ENCODE measurements at places on chromosomes 4 and X.

DNA sequence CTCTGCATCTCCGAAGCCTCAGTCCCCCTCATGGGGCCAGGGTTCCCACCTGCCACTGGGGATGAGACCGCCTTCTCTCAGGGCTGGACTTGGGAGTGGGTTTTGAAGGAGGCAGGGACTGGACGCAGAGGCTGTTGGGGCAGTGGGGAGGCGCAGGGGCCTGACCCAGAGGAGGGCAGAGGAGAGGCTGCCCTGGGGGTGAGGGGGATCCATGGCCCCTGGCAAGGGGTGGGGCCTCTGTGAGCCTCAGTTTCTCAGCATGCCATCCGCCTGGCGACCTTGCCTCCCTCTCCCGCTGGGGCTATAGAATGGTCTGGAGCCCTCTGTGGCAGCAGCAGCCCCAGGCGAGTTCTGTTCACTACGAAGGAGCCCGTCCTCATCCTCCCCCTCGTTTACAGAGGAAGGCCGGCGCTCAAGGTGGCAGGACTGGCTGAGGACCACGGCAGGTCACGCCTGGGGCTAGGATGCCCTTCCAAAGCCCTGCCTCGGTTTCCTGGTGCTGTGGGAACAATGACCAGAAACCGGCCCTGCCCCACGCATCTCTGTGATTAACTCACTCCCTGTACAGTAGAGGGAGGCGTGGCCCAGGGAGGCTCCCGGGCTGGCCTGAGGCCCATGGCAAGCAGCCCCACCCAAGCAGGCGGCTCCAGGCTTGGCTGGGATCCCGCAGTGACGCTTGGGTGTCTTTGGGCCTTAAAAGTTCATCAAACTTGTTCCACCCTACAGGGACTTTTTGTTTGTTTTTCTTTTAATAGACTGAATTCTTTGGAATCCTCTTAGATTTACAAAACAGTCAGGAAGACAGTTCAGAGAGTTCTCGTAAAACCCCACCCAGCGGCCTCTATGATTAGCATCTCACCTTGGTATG lies 16.0 kb upstream of the SH3TC1 start:
- no peak for DNase-seq

DNA sequence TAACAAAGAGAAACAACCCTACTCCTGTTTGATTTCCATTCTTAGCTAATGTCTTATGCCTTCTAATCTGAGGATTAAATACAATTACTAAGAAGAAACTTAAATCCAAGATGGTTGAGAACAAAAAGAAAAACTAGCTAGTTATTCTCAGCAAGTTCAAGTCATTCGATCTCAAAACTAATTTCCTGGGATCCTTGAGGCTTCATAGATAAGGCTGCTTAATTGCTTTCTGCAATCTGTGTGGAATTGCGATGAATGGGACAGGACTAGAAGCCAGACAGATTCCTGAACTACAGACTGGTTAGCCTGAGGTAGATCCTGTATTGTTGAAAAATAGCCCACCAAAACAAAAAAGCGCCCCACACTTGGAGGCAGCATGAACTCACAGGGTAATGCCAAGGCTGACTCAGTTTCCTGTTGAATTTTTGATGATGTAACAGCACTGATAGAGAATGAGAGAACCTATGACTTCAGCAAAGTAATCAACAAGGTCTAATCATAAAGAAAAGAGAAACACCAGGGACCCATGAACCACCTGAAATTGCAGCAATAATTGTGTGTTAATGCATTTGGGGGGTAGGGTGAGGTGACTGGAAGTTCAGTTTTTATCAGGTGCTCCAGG lies 33.9 kb downstream of the KLHL15 start:
- DNase-seq, result no peak

GRCh38 chrX:54922547-54922946 lies 1.9 kb downstream of the TRO start:
- DNase-seq, result no peak

DNA sequence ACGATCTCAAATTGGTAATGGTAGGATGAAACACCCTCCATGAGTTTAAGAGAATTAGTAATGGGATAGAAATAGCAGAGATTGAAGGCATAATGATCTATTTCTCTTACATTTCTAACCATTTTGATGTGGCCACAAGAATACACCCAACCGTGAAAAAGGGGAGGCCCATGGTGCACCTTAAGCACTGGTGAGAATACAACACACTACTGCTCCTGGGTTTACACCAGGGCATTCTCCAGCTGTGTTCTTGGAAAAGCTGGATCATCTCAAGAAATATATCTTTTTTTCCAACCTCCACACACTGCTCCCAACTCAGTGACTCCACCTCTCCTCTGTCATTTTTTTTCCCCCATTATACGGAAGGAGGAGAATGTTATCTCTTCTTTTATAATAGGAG lies 1.5 kb downstream of the QRFPR start:
- no peak for DNase-seq

GRCh38 chr4:105387466-105387865 lies 86.4 kb downstream of the PPA2 start:
- DNase-seq, result no peak

DNA sequence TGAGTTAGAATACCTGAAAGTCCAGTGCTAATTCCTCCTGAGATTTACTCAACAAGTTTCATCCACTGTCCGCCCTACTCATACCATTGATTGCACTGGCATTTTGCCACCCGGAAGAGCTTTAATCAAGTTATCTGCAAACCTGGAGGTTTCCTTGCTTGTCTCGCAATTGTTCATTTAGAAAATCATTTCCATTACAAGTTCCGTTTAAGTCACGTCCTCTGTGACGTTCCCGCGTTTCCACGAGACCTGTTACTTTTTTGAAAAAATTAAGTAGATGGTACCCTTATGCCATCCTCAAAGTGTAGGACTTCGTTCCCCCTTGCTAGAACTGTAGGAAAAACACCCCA lies 761 bp upstream of the FRYL start:
- no peak for DNase-seq

DNA sequence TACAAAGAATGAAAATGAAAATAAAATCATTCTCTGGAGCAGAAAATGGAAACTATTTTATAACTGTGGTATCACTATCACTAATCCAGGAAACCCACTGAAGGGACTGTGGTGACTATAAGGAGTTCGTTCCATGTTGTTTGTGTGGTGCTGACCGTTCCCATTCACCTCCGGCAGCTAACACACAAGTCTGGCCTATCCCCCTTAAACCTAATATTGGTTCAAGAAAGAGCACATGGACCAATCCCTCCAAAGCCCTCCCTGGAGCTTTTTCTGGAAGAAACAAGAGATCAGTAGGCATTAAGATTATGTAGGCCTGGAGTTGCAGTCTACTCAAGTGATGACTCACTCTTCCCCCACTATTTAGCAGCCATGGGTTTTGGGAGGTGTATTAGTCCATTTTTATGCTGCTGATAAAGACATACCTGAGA lies 25.9 kb upstream of the FAM241A start:
- DNase-seq, result no peak

DNA sequence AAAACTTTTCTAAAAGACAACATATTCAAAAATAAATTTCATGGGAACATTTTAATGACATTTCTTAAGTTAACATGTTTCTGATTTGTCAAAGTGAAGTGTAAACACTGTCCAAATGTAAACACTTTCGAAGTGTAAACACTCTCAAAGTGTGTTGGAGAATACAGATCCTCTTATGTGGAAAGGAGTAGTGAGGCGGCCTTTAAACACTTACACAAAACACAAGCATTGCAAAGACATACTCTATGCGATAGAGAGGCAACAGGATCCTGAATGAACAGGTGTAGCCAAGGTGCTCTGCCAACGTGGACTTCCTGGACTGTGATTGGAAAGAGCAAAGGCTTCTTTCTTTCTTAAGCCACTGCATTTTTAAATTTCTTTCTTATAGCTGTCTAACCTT lies 62.7 kb upstream of the PGM2 start:
- no peak for DNase-seq

DNA sequence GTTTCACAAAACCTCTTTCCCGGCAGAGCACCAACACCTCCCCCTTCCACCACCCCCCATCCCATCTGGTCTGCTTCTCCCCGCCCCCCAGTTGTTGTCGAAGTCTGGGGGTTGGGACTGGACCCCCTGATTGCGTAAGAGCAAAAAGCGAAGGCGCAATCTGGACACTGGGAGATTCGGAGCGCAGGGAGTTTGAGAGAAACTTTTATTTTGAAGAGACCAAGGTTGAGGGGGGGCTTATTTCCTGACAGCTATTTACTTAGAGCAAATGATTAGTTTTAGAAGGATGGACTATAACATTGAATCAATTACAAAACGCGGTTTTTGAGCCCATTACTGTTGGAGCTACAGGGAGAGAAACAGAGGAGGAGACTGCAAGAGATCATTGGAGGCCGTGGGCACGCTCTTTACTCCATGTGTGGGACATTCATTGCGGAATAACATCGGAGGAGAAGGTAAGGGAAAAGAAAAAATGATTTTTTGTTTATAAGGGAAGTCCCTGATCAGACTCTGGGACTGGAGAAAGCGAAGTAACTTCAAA lies at the start of gene PDGFRA:
Gene PDGFRA, plus strand, starts transcription at position 333 of the 541 bp plus-strand sequence. CDS start 29,476 bp downstream, outside the sequence.
- no peak for DNase-seq

GRCh38 chrX:13001097-13001496 lies 26.2 kb downstream of the TMSB4X start:
- DNase-seq, result no peak

- DNase-seq, result no peak
Observed at GRCh38 chrX:9418262-9418661, 46.6 kb upstream of the TBL1X start.

- no peak for DNase-seq
Observed at GRCh38 chrX:96445531-96446065, 239.0 kb upstream of the DIAPH2 start.

DNA sequence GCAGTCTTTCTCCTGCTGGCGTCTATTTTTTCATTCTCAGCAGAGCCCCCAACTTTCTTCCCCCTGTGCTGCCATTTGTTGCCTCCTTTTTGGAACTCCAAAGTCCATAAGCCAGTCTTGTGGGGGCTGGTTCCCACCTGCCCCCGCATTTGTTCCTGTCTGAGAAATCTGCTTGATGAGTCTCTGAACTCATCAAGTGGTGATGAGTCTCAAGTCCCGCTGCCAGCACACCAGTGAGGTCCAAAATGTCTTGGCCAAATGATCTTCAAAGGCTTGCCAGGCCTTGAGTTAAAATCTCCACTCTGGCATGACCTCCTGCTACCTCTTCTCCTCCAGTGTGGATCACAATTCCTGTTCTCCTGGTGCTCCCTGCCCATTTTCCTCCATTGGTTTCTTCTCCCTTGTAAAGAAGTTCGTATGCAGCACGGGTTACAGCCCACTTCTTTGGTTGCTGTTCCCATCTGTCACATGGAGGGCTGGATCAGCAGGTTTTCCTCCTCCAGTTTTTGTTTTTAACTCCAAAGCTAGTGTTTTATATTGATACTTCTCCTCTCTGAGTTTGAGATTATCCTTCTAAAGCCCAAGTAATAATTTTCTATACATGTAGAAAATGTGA lies 72.7 kb upstream of the LIMCH1 start:
- DNase-seq, result no peak

DNA sequence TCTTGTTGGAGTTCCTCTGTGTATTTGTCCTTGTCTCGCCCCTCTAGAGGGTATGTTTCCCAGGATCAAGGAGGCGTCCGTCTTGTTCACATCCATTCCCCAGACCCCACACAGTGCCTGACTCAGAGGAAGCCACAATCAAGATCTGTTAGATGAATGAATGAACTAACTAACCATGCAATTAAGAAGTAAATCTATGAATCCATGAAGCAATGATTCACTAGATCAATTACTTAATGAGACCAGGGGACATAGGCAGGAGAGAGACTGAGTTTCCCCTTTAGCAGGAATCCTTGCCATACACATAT lies 11.9 kb downstream of the BLOC1S4 start:
- no peak for DNase-seq

- DNase-seq, result no peak
Observed at GRCh38 chr4:185341841-185342240, 53.9 kb downstream of the LRP2BP start.

DNA sequence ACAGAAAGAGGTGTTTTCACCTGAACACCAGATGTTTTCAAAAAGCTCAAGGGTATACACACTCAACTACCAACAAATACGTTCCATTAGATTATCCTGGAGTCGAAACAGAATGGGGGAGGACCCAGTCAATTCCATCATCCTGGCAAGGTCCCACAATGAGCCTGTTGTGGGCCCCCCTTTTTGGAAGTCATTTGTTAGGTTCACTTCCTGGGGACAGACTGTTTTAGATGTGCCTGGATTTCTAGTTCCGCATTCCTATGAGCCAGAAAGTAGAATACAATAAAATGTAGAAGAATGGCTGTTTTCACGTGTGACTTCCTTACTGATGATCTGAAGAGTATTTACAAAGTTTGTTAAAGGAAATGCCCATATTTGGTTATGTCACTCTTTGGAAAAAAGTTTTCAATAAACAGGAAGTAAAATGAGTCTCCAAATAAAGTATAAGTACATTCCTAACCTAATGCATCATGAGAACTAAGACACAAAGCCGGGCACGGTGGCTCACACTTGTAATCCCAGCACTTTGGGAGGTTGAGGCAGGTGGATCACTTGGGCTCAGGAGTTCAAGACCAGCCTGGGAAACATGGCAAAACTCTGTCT lies 192.5 kb downstream of the MAML3 start:
- no peak for DNase-seq

- no peak for DNase-seq
Observed at GRCh38 chrX:120562569-120562926, 1.8 kb upstream of the CUL4B start.

DNA sequence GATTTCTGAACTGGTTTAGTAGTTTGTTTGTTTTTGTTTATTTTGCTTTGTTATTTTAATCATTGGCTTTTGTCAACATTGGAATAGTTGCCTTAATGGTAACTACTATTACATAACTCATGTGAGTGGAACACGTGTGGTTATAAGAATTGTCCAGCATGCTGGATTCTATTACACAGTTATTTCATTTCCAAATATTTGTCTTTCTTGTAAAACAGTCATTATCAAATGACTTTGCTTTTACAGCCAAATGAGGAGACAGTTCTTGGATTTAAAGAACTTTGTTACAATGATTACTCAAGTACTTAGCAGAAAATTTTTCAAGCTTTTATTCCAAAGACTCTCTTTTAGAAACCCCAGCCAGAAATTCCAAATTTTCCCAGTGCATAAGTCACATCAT lies 516.1 kb upstream of the MAGEB2 start:
- no peak for DNase-seq

- DNase-seq, result no peak
Observed at GRCh38 chr4:74104145-74104544, 5.2 kb upstream of the CXCL2 start.

GRCh38 chr4:149595500-149595899 lies 220.1 kb downstream of the IQCM start:
- DNase-seq, result no peak
